ENCODE measurements at places on chromosomes 3 and 15.

DNA sequence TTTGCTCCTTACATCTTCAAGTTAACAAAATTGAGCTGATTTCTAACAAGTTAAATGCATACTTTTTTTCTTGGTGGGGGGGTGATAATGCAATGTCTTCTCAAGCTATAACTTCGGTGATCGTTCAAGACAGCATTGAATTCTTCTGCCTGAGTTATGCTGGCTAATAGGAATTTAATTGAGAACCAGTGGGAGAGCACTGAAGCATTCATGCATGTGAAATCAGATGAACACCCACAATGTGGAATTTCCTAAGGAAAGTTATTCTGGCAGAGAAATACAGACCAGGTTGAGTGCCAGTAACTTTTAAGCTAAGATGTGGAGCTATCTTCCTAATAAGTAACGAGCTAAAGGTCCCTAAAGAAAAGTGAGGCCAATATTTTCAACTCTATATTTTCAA lies 3.0 kb downstream of the SPATA16 start:
- no peak for DNase-seq

GRCh38 chr3:122890077-122890719 lies 95.3 kb downstream of the SLC49A4 start:
- DNase-seq: peak; percentile 72

GRCh38 chr3:52502001-52502400 lies 6.9 kb downstream of the STAB1 start:
- no peak for DNase-seq

DNA sequence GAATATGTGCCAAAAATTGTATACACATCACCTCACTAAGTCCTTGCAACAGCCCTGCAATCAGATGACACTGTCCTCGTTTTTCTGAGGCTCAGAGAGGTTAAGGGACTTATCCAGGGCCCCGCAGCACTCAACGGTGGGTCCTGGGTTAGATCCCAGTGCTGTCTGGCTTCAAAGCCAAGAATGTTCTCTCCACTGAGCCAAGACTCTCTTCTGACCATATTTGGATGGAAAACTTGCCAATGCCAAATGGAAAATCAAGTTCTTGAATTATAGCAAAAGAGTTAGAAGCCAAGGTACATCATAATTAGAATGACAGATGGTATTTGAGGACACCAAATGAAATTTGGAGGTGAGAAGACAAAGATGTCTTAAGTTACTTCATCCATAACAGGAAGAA lies 75.9 kb downstream of the NCEH1 start:
- no peak for DNase-seq

DNA sequence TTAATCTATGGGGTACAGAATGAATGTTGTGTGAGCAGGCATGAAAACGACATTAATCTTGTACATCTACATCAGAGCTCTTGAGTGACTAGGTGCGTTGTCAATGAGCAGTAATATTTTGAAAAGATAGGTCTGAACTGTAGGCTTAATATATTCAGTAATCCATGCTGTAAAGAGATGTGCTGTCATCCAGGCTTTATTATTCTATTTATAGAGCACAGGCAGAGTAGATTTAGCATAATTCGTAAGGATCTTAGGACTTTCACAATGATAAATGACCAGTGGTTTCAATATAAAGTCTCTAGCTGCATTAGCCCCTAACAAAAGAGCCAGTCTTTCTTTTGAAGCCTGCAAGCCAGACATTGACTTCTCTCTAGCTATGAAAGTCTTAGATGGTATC lies 43.0 kb downstream of the NLGN1 start:
- no peak for DNase-seq

GRCh38 chr15:72781631-72782030 lies 1.9 kb downstream of the ADPGK start:
- no peak for DNase-seq

All from bone marrow (tissue), 2 donors.